ENCODE measurements at places on chromosomes 7 and 10.

GRCh38 chr7:44068054-44068453, 2.7 kb upstream of the PGAM2 start:
- no peak for DNase-seq

DNA sequence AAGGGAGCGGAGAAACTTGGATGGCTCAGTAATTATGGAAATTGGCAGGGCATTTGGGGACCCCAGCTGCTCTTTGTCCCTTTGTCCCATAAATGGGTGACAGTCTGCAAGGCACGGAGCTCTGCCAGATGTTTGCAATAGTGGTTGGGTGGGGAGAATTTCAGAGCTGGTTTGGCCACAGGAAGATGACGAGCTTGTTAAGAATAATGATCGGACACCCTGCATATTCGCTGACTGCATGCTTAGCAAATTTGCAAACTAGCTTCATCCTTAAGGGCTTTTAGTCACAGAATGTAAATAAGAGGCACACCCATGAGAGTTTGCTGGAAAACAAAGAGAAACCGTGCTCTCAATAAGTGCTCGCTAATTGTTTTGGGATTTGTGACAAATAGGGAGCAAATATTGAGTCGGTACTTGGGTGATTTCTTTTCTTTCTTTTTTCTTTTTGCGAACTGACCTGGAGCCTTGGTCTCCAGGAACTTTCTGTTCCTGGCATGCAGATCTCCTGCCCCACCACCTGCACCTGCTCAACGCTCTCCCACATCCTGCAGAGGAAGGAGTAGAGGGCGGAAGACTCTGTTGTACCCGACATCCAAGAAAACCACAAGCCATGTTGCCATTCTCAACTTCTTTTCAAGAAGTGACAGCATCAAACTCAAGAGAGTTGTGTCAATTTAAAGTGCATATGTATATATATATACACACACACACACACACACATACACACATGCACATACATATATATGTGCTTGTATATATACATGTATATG, 238.9 kb downstream of the CAMK1D start:
- DNase-seq = no peak

DNA sequence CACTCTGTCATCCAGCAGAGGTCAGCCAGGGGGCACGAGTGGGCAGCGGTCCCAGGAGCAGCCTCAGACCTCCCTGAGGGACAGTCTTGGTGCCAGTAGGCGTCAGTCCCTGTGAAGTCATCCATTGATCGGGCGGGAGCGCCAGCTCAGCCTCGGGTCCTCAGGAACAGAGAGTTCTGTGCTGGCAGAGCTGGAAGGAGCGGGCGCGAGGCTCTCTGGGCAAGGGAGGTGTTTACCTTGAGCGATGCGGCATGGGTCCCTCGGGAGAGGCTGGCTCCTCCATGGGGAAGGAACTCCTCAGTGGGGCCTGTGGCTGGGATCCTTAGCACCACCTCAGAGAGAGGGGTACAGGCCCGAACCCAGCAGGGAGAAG, 101.1 kb upstream of the PPIF start:
- peak; percentile 87 for DNase-seq

DNA sequence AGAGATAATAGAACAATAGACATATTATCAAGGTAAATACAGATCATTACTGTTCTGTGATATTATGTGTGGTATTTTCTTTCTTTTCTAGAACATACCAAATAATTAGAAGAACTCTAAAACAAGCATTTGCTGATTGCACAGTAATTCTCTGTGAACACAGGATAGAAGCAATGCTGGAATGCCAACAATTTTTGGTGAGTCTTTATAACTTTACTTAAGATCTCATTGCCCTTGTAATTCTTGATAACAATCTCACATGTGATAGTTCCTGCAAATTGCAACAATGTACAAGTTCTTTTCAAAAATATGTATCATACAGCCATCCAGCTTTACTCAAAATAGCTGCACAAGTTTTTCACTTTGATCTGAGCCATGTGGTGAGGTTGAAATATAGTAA, 185.5 kb downstream of the CFTR start:
- no peak for DNase-seq

DNA sequence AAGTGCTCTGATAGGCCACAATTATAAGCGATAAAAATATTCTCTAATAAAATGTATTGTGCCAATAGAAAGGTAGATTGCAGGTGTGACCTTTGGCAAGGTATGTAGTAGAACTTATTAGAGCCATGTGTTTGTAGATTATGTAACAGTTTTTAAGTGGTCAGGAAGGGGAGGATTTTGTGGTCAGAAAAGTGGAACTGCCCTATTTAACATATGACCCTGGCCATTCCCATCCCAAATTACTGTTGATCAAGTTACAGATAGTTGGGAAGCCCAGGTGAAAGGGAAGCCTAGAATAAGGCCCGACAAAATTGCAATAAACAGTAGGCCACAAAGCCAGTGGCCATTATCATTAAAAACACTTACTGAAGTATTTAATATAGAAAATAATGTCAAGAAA, 89.2 kb downstream of the SPAG6 start:
- no peak for DNase-seq

GRCh38 chr10:94193466-94193924, 169.2 kb downstream of the NOC3L start:
- no peak for DNase-seq

DNA sequence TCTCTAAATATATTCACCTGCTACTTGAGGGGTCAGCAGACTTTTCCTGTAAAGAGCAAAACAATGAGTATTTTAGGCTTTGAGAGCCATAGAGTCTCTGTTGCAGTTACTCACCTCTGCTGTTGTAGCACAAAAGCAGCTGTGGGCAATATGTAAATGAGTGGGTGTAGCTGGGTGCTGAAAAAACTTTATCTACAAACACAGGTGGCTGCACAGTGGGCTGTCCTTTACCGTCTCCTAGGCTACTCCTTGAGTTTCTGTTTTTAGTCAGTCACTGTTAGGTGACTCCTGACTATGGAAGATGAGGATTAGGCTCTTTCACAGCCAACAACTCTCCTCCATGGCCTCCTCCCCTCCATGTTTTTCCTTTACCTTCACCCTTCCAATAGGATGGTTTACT, 286.1 kb upstream of the C7orf33 start:
- no peak for DNase-seq

DNA sequence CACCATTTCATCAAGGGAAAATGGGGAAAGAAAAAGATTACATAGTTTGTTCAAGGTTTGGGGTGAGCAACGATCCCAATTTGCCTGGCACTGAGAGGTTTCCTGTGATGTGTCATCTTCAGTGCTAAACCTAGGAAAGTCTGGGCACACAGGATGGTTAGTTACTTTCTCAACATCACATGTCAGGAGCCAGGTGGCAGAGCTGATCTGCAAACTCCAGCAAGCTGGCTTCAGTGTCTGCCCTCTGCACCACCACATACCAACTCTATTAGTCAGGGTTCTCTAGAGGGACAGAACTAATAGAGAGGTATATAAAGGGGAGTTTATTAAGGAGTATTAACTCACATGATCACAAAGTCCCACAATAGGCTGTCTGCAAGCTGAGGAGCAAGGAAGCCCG, 11.3 kb downstream of the ADAM12 start:
- no peak for DNase-seq

DNA sequence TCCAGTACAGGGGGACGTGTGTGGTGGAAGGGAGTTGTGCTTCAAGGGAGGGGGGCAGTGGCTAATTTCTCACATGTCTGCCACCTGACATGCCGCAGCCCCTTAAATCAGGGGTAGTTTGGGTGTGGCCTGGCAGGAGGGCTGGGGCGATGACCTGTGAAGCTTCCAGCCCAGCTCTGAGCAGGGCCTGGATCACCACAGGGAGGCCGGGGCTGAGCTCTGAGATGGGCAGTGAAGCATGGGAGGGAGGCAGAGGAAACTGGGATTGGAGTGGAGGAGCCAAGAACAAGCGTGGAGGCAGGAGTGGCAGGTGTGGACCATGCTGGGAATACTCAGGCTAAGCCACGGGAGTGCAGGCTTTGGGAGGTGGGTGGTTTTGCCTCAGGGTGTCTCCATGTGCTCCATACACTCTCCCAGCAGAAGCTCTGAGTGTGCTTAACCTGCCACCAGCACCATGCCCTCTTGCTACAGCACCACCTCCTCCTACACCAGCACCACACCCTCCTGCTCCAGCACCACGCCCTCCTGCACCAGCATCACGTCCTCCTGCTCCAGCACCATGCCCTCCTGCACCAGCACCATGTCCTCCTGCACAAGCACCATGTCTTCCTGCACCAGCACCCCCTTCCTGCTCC, 99.3 kb upstream of the SHH start:
- no peak for DNase-seq

DNA sequence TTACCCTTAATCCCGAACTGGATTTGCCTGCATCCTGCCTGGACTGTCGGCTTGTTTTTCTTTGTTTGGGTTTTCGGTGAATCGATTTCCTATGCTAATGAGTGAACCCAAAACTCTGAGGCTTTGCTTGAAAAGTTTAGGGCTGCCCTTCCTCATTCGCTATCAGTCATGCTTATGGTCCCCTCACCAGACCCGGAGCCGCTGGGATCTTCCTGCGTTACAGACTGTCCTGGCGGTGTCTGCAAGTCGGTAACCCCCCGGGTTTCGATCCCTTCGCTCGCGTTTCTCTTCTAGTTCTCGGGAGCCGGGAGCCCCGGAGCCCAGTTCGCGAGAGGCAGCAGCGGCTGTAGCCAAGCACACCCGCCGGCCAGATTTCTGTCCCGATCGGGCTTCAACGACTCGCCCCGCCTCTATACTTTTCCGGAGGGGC, 2.2 kb downstream of the EMX2 start:
- no peak for DNase-seq

- no peak for DNase-seq
Measured at GRCh38 chr10:62648921-62649320, 155.6 kb upstream of the ADO start.

DNA sequence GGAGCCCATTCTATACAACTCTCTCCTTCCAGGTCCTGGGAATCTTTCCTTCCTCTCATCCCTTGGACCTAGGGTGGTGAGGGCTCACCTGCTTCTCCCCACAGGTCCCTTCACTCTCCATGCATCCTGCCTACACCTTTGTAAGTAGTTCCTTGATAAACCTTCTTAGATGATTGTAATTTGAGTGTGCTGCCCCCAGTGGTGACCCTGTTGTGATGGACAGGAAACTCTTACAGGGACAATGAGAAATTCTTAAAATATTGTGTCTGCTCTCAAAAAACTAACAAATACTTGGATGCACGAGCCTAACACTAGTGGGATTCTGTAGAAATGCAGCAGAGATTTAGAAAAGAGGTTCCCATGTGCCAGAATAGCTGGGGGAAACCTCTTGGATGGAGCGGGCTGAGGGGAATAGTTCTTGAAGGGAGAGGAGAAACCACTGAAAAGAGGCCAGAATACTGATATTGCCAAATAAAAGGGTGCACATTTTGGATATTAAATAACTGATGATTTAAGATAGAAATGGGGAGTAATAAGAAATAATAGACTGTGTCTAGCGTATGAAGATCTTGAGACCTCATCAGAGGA, 6.7 kb upstream of the PAXIP1 start:
- DNase-seq = no peak

DNA sequence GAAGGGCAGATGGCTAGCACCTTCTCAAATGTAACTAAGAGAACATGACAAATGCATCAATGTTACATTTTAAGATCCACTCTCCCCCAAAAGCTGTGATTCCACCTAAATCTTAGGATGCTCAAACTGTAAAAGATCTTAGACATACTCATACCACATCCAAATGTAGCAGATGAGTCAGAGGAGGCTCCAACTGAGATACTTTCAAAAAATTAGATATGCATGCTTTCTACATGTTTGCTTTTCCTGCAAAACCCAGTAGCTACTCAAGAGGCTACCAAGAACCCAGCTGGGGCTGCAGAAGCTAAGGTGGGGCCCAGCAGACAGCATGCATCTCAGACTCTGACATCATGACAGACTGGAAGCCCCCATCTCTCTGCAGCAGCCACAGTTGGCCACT, 31.4 kb upstream of the FRMD4A start:
- DNase-seq = no peak

DNA sequence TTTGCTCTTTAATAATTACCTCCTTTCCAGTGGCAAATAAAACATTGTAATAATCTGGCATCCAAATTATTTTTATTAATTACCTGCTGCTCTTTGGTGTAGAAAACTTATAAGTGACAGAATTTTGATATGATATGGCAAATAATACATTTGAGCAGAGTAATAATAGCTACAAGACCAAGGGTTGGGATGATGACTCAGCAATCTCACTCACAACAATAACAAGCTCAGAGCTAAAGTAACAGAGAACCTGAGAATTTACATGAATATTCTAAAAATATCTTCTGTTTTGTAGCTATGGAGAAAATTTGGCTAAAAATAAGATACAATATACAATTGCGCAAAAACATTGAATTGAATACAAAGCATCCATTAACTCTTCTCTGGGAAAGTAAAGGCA, 480.8 kb upstream of the COBL start:
- no peak for DNase-seq

GRCh38 chr7:99409192-99409572, 413 bp downstream of the BUD31 start:
- no peak for DNase-seq

GRCh38 chr10:70162151-70162891, 8.0 kb downstream of the SAR1A start:
- no peak for DNase-seq

- no peak for DNase-seq
Measured at GRCh38 chr7:99184532-99185218, 23.2 kb downstream of the KPNA7 start.

DNA sequence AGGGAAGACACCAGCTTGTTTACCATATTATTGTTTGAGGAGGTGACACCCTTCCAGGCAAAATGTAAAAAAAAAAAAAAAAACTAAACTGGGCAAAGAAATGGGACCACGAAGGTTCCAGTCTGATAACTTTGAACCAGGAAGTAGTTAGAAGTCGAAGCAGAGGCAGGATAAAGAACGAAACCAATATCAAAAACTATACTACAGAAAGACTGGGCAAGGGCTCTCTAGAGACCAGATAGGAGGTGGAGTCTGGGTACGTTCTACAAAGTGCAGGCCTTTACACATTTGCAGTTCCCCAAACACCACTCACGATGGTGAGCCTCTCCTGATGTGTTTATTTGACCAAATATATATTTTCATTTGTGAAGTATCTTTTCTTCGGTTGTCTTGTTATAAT, 125.7 kb upstream of the CDK1 start:
- DNase-seq = no peak

GRCh38 chr10:132849546-132850031, 63.6 kb upstream of the NKX6-2 start:
- DNase-seq = no peak

DNA sequence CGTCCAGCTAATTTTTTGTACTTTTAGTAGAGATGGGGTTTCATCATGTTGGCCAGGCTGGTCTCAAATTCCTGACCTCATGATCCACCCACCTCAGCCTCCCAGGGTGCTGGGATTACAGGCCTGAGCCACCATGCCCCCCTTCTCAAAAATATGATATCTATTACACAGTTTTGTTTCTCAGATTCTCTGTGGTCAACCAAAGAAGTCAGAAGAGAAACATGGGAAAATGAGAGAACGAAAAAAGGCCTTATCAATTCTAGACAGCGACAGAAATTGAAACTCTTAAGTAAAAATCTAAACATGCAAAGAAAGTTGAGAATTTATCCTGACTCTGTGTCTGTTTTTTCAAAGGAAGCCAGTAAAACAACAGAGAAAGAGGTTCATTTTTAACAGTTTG, 283.8 kb upstream of the PLXDC2 start:
- DNase-seq = no peak

Measured in C1 segment of cervical spinal cord (tissue), 14 donors.